ENCODE measurements at places on chromosomes 3 and 15.
A peak's percentile ranks its signal among the peaks of the same experiment; 100 is the strongest.

DNA sequence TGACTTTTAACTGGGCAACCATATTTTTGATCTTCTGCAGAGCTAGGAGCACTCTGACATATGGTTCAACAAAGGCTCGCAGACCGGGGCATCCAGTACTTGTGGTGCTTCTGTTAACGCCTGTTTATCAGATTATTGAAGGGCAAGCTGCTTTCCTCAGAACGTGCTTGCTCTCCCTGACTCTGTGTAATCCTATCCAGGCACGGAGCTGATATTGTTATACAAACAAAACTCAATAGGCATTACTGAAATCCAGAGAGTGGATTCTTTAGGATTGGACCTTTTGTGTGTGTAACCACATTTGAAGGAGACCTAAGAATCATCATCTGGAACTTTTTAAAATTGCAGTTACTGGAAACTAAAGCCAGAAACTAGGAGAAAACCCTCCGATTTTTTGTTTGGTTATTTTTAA, 246.5 kb downstream of the PTPRG start:
- no peak for DNase-seq

DNA sequence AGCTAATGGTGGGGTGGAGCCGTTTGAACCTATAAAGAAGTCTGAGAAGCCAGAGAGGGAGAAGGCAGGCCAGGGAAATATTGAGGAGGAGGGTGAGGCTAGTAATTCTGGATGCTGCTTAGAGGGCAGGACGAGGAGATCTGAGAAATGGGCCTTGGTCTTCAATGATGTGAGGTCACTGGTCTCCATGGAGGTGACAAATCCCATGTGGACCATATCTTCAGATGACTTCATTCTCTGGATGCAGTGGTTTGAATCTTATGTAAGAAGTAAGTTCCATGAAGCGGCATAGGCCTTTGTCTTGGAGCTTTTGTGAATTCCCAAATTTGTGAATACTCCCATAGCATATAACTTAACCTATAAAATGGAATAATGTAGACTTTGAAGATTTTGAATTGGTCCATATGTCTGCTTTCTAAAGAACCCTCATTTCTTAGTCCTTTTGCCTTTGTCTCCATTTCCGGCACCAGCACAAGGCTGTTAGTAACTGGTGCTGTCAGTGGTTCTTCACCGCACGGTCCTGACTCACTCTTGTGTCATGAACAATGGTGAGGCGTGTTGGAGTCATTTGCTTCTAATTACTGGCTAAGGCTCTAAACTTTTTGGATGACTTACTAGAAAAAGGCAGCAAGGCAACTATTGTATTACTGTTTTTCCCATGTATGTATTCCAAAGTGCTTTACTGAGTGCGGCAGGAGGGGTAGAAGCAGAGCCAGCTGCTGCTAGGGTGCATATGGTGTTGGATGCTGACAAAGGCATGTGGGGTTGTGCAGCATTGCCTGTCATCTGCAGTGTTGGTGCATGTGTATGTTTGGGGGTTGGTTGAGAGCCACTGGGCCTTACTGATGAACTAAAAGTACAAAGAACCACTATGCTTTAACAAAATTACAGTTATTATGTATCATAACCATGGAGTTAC, 279.3 kb upstream of the C2CD4B start:
- DNase-seq = no peak

DNA sequence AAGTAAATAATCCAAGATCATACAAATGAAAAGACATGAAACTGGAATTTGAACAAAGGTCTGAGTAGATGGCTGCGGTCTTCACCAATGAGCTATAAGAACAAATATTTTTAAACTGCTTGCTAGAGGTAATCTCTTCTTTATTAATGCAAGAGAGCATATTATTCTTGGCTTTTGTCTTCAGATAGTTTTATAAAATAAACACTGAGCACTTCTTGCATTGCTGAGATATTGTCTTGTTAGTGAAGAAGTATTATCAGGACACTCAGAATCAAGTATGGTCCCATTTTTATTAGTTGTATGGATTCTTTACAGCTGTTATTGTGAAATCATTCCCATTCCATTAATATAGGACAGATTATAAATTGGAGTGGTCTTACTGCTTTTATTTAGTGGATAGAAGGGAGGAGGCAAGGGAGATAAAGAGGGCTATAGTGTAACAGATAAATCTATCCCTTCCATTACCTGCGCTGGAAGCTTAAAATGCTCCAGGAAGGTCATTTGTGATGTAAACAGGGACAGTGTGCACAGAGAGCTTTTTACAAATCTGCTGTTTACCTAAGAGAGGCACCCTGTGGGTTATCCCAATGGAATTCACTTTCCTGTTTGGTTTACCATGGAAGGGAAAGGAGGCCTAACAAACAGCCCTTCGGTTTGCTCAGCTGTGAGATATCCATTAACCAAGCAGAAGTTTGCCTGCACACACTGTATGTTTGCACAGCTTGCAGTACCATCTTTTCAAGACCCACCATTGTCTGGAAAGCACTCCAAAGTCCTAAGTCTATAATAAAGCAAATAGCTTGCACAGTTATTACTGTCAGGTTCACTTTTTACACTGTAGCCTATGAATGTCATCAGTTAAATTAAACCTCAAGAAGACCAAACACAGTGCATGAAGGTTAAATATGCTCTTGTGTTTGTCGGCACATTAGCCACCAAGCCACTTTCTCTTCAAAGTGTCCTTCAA, 347.7 kb upstream of the TGFBR2 start:
- DNase-seq = no peak

GRCh38 chr15:96158938-96159337, 171.6 kb upstream of the NR2F2 start:
- no peak for DNase-seq

- no peak for DNase-seq
These were observed 2.7 kb upstream of the MAPK6 start for GRCh38 chr15:52016316-52016715.

DNA sequence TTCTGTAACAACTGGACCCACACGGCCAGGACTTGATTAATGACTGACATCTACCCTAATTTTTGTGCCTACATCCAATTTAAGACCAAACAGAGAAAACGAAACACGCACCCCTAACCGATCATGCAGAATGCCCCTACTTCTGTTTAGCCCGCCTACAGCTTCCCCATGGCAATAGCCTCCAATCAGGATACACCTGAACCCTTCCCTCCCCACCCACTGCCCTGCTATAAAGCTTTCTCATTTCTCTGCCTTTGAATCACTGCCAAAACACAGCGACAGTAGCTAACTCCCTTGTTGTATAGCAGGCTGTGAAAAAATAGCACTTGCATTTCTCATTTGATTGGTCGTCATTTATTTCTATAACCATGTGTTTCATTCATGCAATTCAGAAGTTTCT, 45.2 kb upstream of the DPPA4 start:
- DNase-seq = no peak

- peak; percentile 26 for DNase-seq
These were observed 4.8 kb downstream of the PAQR5 start for GRCh38 chr15:69303337-69304181.

DNA sequence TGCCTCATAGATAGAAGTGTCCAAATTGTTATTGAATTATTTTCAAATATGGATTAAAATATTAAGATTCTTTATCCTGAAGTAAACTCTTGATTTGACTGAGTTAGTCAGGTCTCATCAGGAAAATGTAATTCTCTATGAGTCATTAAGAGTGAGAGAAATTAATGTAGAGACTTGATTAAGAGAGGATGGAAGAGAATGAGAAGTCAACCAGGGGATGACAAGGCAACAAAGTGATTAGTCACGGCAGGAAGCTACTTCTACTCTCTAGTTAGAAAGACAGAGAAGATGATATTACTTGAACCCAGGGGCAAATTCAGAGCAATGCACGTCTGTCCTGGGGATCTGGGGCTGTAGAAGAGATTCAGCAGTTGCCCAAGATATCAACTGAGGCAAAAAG, 202.5 kb downstream of the LSAMP start:
- no peak for DNase-seq

GRCh38 chr15:51874751-51875644, 45.5 kb downstream of the TMOD3 start:
- peak; percentile 84 for DNase-seq

- no peak for DNase-seq
These were observed 128.1 kb downstream of the RPL22L1 start for GRCh38 chr3:170741756-170742529.

DNA sequence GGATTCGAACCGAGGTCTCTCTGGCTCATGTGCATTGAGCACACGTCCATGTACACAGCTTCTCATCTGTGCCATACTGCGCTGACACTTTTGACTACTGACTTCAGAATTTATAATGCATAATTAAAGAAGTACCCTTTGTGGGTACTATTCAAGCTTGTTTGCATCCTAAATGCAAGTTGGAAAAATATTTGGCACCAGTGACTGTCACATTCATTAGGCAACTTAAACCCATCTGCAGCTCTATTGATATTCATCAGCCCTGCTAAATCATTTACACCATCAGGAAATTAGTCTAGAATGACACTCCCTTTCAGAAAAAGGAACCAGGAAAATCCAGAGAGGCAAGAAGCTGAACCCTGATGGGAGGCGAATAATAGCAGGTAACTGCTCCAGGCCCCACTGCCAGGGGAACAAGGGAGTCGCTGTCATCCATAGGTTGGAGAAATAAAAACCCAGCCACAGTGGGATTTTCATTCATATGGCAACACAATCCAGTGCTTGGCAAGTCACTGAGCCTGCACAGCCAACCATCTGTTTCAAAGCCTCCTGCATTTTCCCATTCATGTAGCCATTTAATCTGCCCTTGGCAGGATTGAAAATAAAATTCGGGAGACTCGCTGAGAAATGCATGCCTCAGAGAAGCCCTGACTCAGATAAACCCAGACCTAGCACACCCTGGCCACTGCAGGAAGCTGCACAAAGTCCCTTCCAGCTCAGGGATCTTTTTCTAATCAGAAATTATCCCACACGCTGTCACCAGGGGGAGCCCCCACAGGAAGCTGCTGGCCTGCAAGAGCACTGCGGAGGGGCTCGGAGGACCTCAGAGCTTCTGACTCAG, 103.0 kb upstream of the VEPH1 start:
- DNase-seq = peak; percentile 67

DNA sequence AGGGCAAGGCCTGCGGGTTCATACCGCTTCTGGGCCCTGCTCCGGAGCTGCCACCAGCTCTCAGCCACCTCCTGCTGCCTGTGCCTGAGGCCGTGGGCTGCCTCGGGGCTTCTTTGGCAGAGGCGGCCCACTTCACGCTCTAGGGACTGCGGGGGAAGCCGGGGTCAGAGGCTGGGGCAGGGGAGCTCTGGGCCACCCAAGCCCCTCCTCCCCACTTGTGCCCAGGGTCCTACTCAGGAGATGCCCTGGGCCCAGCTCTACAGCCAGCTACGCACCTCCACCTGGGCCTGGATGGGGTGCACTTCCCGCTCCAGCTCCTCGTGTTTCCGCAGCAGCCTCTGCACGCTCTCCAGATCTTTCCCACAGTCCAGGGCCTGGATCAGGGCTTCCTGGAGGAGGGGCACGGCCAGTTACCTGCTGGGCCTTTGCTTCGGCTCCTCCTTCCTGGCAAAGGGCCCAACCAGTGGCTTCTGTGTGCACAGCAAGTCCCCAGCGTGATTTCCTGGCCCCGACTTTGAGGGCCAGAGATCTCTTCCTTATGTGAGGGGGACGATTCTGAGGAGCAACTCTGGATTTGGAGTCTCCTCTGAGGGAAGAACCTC, 24.0 kb downstream of the PLA2G4B start:
- no peak for DNase-seq

DNA sequence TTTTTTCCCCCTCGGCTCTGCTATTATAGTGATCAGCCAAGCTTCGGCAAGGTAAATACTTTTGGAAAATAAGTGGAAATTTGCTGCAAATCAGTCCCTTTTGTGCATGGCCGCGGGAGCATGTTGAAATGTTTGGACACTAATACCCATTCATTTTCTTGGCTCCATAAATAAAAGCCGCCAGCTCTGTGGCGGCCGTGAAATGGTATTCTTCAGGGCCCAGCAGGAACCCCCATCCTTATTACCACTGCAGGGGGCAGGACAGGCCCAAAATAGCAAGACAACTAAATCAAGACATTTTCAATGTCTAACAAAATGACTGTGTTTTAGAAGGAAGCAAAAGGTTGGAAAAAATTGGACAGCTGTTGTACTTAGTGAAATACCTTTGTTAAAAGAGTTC, 362.3 kb downstream of the NR2F2 start:
- no peak for DNase-seq

DNA sequence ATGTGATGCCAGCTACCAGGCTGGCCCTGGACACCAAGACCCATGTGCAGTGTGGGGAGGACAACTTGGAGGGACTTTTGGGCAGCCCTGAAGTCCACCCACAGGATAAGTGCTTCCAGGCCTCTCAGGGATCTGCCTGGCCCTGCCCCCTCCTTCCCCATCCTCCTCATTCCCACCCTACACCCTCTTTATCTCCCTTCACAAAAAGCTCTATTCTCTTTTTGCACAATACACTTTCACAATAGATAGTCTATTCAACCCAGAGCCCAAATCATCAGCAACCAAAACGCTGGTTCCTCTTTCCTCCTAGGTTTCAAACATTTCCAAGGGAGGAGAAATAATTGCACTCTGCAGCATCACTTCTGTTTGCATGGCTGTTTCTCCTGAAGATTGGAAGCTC, 7.8 kb upstream of the ZNF710 start:
- no peak for DNase-seq

DNA sequence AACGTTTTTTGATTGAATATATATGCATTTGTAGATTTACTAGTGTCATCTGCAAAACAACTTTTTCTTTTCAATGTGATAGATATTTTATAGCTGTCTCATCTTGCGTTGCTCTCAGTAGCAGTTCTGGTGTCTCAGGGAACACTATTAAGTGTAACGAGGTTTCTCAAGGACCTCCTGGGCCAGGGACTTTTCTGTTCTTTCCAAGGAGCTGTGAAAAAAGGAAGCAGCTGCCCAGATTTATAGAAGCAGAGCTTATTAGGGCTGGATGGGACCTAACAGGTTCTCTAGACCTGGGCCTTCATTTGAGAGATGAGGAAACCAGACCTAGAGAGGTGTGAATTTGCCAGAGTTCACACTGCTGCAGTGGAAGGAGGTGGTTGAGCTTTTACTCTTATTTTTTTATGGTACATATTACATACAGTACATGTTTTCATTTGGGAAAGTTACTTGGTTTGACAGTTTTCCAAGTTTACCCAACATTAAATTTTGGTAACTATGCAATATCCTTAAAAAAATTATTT, 16.1 kb downstream of the MAP2K1 start:
- DNase-seq = no peak

- DNase-seq = no peak
These were observed 14.2 kb downstream of the PSTPIP1 start for GRCh38 chr15:77009176-77009575.
